ENCODE measurements at places on chromosomes 7 and 10.
A peak's percentile ranks its signal among the peaks of the same experiment; 100 is the strongest.

DNA sequence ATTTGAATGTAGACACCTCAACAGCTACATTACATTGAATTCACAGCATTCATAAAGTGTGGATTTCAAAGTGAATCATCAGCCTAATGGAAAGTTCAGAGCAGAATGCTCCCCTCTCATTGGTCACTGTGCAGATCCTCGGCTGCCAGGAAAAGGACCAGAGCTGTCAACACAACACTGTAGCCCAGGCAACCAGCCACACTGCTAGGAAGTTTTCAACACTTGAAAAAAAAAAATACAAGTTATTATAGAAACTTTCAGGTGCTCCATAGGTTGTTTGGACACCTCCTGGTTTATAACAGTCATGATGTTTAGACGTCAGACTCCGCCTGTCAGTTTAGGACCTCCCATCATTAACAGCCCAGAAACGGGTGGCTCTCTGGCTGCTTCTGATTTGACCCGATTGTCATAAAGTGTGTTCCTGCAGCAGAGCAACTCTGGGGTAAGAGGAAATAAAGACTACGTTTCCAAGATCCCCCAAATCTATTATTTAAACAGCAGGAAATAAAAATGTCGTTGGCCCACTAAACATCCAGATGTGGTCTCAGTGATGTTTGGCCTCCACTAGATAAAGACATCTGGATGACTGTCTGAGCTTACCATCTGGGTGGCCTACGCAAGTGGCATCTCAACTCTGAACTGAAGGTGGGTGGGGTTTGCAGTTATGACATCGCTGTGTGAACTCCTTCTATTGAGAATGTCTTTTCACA, 117.4 kb downstream of the CABCOCO1 start:
- DNase-seq, result no peak

DNA sequence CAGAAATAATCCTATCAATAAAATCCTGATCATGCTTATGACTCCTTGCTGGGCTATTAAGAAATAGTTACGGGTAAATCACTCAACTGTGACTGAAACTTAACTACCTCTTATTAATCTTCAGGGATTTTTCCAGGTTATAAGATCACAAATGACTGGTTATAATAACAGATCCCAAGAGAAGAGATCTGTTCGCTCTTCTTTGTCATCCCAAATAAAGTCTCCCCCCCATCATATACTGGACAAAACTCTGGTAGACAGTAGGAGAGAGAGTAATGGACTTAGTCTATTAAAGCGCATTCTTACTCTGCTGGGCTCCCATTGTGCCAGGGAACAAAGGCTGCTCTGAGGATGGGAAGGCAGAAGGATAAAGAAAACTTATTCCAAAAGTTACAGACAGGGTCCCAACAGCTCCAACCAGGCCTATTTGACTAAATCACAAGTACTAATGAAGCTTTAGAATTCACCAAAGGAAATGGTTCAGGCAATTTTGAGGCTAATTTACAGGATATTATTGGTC, 233.7 kb downstream of the DGKI start:
- no peak for DNase-seq

DNA sequence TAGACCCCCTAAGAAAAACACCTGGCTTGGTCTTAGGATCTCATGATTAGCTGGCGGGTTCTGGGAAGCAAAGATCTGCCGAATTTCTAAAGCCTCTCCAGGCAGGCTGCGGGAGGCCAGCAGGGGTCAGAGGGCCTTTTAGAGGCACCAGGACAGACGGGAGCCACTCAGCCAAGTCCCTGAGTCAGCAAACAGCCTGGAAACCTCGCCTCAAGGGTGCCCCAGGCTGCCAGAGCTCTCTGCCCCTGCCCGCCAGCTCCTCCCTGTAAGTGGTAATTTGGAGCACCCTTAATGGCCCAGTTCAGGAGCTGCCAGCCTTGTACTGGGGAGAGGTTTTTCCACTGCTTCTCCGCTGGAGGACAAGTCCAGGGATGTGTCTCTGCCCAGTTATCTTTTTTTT, 88.7 kb downstream of the HIP1 start:
- DNase-seq, result peak; percentile 90

GRCh38 chr7:133611955-133612354, 359.1 kb downstream of the EXOC4 start:
- DNase-seq, result no peak

Data from thyroid gland (tissue), 4 donors.